ENCODE measurements at places on chromosomes 11 and 22.

GRCh38 chr11:69615545-69616278, 25.2 kb upstream of the CCND1 start:
- no peak for DNase-seq

GRCh38 chr11:67262731-67263675, 3.3 kb upstream of the GRK2 start:
- DNase-seq: peak; percentile 58

DNA sequence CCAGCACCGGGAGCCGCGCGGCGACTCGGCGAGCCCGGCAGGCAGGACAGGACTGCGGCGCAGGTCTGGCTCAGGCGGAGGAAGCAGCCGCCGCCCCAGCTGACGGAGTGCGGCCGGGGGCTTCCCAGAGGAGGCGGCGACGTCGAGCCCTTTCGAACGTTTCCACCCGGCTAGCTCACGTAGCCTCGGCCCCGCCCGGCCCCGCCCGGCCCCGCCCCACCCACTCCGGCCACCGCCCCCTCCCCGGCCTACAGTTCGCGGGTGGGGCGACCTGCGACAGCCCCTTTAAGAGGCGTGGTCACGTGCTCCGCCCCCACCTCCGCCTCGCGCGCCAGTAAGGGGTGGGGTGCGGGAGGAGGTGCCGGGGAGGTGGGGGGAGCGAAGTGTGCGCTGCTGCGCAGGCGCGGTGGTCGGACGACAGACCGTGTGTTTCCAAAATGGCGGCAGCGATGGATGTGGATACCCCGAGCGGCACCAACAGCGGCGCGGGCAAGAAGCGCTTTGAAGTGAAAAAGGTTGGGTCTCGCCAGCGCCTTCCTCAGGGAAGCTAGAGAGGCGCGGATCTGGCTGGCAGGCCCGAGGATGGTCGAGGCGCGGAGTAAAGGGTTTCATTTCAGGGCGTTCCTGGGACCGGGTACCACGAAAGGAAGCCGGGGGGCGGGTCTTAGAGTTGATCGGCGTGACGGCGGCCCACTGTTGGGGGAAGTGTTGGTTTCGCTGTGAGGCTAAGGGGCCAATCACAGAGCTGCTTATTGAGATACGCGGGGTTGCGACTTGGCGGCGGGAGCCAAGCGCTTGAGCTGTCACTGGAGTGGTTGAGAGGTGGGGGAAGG, at the start of gene RBX1:
Gene RBX1 (plus strand): TSS at position 417 of the 833 bp plus-strand sequence. CDS start 21 bp downstream, at position 438.
- peak; percentile 98 for DNase-seq

GRCh38 chr11:113241636-113242054, 72.7 kb upstream of the TTC12 start:
- no peak for DNase-seq

DNA sequence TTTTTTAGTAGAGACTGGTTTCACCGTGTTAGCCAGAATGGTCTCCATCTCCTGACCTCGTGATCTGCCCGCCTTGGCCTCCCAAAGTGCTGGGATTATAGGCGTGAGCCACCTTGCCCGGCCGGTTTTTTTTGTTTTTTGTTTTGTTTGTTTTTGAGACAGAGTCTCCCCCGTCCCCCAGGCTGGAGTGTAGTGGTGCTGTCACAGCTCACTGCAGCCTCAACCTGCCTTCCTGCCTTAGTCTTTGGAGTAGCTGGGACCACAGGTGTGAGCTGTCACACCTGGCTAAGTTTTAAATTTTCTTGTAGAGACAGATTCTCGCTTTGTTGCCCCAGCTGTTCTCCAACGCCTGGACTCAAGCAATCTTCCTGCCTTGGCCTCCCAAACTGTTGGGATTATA, 3.2 kb downstream of the PPIL2 start:
- DNase-seq: no peak

Measured in activated CD4-positive, alpha-beta T cell treated with anti-CD3 and anti-CD28 coated beads, Interleukin-2, amount 50 U/mL, for 4 hours (primary cell).